Aortic smooth muscle cell (primary cell): ENCODE measurements at places on chromosomes 2 and 18. TPM values are rescaled to one million over a fixed set of nuclear protein-coding genes. Genes with fewer than 3 reads are reported as not detected.

RGPD4 gene
- under 0.01 TPM in 1 of 2 replicates, not detected in the other for total RNA-seq

CCDC148 gene
- 0.26 and 0.37 TPM in 2 replicates for total RNA-seq

ANKRD62 gene
- total RNA-seq = under 0.01 TPM in 1 of 2 replicates, not detected in the other

SOX11 gene
- not detected in 2 replicates for total RNA-seq

RNF152 gene
- 59.1 and 89.0 TPM in 2 replicates for total RNA-seq

NEDD4L gene
- 1.3 and 3.6 TPM in 2 replicates for total RNA-seq

RESP18 gene
- not detected in 2 replicates for total RNA-seq

LIMS3 gene
- 7.9 and 13.2 TPM in 2 replicates for total RNA-seq

SP140L gene
- total RNA-seq = 9.3 and 10.3 TPM in 2 replicates

HDLBP gene
- 1,359 and 1,448 TPM in 2 replicates for total RNA-seq

CD302 gene
- total RNA-seq = 7.0 and 9.0 TPM in 2 replicates

IGFBP5 gene
- 139 and 270 TPM in 2 replicates for total RNA-seq

HNMT gene
- 83.2 and 90.6 TPM in 2 replicates for total RNA-seq

EGR4 gene
- not detected in 2 replicates for total RNA-seq

LCT gene
- total RNA-seq = not detected in 2 replicates
